Fibroblast of villous mesenchyme (primary cell): ENCODE measurements at places on chromosomes 2 and 18.

- DNase-seq = peak; percentile 31
Observed at GRCh38 chr2:69116438-69116837, 103.5 kb downstream of the ANTXR1 start.

DNA sequence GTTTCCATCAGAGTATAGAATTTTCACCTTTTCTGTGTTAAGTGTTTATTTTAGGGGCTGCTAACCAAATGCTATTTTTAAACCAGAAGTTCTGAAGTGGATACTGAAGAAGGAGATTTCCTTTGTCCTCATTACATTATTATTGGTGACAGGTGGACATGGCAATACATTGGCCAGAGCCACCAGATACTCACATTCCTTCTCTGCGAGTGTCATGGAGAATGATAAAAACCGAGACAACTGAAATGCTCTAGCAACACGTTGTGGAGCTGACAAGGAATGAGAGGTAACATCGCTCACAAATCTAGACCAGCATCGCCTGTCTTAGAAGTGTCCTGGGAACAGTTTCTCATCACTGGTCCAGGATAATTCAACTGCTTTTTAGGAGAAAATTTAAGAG lies 241.2 kb downstream of the IRS1 start:
- DNase-seq = no peak

DNA sequence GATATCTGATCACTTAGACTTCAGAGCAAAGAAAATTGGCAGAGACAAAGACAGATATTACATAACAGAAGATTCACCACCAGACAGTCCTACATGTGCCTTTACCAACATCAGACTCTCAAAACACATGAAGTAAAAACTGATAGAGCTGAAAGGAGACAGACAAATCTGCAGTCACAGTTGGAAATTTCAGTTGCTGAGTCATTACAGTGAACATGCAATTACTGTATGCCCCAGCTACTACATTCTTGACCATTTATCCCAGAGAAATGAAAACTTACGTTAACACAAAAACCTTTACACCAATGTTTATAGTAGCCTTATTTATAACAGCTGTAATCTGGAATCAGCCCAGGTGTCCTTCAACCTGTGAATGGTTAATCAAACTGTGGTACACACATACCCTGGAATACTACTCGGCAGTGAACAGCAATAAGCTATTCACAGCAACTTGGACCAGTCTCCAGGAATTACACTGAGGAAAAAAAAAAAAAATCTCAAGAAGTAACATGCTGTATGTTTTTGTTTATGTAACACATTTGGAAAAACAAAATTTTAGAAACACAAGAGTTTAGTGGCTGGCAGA lies 7.5 kb upstream of the SCLY start:
- DNase-seq = peak; percentile 11

- DNase-seq = no peak
Observed at GRCh38 chr18:46341986-46342525, 237.9 kb downstream of the HAUS1 start.
